ENCODE measurements at places on chromosomes 3 and 15.

GRCh38 chr3:195563317-195563716 is 20.2 kb upstream of the PPP1R2 start:
- no peak for DNase-seq

DNA sequence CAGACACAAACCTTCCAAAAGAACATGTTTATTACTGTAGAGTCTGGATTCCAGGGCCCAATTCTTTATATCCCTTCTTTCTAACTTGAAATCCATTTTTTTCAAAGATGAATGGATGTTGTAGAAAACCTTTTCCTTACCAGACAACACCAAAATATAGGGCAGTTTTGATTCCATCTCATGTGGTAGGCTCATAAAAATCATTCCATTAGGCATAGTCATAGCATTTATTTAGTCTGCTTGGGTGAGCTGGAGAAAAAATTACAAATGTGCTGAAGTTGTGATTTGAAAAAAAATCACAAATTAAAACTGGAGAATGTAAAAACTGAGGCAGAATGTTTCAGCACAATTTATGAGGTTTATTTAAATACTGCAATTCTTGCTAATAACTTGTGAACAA is 199.3 kb upstream of the TBC1D5 start:
- DNase-seq, result no peak

- DNase-seq, result no peak
Observed at GRCh38 chr3:115280506-115280905, 133.4 kb upstream of the ZBTB20 start.

DNA sequence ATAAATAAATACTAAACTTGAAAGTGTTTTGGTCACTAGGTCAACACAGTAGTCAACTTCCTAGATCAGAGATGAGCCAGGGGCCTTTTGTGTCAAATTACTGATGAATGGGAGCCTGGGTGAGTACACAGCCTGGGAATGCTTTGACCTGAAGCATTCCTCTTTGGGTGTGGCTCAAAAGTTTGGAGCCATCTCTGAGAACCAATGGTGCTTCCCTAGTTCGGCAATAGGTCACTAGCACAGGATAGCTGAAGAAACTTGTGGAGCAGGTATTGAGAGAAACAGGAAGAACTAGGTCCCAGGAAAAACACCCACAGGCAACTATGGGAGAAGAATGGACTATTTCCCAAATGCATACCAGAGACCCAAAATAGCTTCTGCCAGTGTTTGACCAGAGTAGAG is 56.6 kb upstream of the PLXND1 start:
- DNase-seq, result no peak

GRCh38 chr3:134799393-134799792 is 4.3 kb downstream of the EPHB1 start:
- no peak for DNase-seq

- DNase-seq, result no peak
Observed at GRCh38 chr3:187012609-187013051, 82.3 kb downstream of the ST6GAL1 start.

DNA sequence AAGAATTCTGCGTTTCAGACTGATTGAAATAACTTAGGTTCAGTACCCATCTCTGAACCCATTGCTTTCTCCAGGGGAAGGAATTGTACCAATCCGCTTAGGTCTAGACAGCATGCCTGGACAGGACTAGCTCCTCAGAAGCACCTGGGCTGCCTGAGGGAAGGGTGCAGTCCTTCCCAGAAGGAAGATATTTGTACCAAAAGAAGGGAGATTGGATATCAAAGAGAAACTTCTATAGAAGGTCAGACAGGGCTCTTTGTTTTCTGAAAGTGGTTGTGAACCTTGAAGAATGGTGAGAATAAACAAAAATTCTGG is 133.8 kb upstream of the LRTM1 start:
- no peak for DNase-seq

- DNase-seq, result peak; percentile 24
Observed at GRCh38 chr3:169759256-169759655, 5.6 kb downstream of the TERC start.

GRCh38 chr3:96796101-96796500 is 18.3 kb upstream of the EPHA6 start:
- DNase-seq, result no peak
